Amniotic epithelial cell (primary cell): ENCODE measurements at places on chromosomes 12 and 14.
A peak's percentile ranks its signal among the peaks of the same experiment; 100 is the strongest.

GRCh38 chr12:9951026-9951675 lies 19.0 kb upstream of the CLEC2A start:
- DNase-seq: no peak

GRCh38 chr12:124681779-124682391 lies 114.5 kb upstream of the NCOR2 start:
- peak; percentile 57 for DNase-seq

- DNase-seq: no peak
Measured at GRCh38 chr14:104184506-104184905, 46.1 kb downstream of the KIF26A start.

- no peak for DNase-seq
Measured at GRCh38 chr12:18737819-18738218, at the start of the genes CAPZA3 and PLCZ1. TSS of gene CAPZA3 (plus strand) at chr12:18738119. CDS start at chr12:18738269, 150 bp downstream. TSS of gene PLCZ1 (minus strand) at chr12:18738012. CDS start at chr12:18737371, 641 bp downstream.

DNA sequence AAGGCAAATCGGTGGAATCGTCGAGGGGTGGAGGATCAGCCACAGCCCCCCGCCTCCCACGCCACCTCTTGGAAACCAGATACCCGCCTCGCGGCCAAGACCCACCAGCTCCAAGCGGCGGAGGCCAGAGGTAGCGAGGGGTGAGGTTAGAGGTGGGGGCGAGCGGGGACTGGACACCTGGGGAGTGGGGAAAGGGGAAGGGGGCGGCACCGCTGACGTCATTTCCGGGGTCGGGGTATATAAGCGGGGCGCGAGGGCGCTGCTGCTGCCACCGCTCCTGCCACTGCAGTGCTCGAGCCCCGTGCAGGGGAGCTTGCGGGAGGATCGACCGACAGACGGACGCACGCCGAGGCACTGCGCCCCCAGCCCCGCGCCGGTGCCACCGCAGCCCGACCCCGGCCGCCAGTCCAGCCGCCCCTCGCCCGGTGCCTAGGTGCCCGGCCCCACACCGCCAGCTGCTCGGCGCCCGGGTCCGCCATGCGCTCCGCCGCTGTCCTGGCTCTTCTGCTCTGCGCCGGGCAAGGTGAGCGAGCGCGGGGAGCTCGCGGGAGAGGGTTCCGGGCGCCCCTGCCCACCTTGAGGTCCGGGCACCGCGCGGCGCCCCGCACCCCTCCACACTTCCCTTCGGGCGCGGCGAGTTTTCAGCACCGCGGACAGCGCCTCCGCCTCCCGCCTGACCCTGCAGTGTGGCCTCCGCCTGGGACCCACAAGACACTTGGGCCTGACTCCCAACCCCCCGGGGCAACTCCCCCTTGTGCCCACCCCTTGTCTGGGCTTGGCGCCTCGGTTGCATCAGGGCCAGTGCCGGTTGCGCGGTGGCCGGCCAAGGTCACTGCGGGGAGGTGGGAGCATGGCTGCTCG lies at the start of gene CHGA:
Gene CHGA, plus strand, starts transcription at position 268 of the 861 bp plus-strand sequence. Its CDS starts 210 bp downstream, at position 478.
- DNase-seq: peak; percentile 32
